Stimulated activated CD8-positive, alpha-beta memory T cell treated with anti-CD3 and anti-CD28 coated beads, Interleukin-15, amount 100 ng/mL, for 1 hour (primary cell): ENCODE measurements at places on chromosomes 2 and 18.
A peak's percentile ranks its signal among the peaks of the same experiment; 100 is the strongest.

DNA sequence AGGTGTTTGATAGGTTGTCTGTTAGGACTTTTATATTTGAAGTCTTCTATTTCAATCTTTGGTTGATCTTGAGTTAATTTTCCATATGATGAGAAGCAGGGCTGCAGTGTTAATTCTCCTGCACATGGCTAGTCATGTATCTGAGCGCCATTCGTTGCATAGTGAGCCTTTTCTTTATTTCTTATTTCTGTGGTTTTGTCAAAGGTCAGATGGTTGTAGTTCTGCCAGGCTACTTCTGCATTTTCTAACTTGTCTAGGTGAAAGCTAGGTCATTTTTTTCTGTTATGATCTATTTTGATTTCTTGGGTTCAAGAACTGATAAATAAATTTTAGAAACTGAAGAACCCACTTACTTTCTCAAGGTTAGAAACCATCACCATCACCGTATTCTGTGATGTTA, 56.7 kb downstream of the CCDC74A start:
- no peak for DNase-seq

- no peak for DNase-seq
Measured at GRCh38 chr2:237682856-237683670, 55.7 kb downstream of the LRRFIP1 start.

DNA sequence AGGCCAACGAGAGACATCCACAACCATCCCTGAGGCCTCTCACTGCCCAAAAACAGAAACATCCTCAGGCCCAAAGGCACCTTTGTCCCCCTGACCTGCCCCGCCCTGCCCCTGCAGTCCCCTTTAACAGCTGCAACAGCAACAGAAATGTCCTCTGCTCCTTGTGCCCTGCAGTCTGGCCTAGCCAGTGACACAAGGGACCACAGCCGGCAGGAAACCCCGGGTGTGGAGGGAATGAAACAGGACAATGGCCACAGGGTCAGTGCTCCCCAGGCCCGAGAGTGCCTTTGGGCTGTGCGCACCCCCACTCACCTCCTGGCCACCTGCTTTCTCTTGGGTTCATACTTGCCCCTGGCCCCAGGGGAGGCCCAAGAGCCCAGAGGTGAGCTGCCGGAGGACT, 35.6 kb downstream of the SNED1 start:
- no peak for DNase-seq

- no peak for DNase-seq
Measured at GRCh38 chr2:240878341-240878936, 9.8 kb downstream of the AGXT start.

GRCh38 chr2:174577967-174578589, 19.5 kb downstream of the WIPF1 start:
- DNase-seq = peak; percentile 22

DNA sequence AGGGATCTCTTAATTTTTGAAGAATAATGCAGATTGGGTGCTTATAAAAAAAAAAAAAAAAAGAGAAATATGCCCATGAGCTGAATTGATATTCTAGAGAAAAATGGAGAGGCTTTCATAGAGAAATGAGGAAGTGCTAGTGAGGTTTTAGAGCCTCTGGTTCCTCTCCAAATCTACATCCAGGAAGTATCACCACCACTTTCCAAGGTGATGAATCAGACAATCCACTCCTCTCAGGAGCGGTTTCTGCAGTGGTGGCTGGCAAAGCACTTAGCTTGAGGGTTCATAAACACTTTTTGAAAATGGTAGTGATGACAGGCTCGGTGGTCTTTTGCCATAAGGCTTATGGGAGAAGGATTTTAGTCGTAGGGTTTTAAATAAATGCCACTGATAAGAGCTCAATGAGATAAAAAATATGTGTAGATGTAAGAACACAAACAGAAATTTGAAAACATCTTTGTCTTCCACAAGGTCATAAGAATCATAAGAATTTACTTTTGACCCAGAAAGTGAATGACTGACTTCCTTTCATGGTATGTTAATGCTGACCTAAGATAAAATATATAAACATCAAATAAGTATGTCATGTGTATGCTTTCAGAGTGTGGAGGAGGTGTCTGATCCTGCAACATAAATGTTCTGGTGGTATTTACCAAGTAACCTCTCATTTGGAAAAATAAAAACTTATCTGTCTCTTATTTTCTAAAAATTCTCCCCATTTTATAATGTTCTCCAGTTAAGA, 42.1 kb upstream of the DSG1 start:
- no peak for DNase-seq

DNA sequence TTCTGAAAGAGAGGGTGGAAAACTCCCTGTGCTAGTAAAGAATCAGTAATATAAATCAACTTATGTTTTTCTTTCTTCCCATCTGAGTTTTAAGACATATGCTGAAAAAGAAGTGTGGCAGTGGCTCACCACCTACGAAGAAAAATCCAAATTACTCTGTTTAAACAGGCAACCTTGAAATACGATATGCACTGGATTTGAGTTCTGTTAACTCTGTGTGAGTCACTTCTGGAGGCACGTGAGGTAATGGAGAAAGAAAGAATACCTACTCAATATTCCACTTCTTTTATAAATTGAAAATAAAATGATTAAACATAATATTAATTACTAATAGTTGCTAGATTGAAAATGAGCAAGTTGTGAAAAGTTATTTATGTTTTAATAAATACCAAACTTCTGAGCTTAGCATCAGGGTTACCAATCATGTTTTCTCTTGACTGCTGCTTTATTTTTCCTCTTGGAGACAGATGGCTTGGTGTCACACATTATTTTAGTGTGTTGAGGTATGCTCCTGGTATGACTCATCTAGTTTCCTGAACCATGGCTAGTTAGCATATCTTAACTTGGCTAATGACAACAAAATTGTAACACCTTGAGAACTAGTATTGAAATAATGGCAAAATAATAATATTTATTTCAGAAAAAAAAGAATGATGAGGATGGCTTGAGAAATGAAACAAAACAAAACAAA, 1705.5 kb upstream of the PIK3C3 start:
- DNase-seq = no peak

GRCh38 chr2:219916726-219917440, 289.5 kb downstream of the SLC4A3 start:
- DNase-seq = no peak

GRCh38 chr18:54767098-54767497, 61.2 kb upstream of the RAB27B start:
- DNase-seq = no peak

GRCh38 chr2:8494151-8494550, 187.7 kb upstream of the ID2 start:
- DNase-seq = no peak

GRCh38 chr2:51953931-51954330, 922.0 kb upstream of the NRXN1 start:
- no peak for DNase-seq

GRCh38 chr2:24352664-24353063, 7.7 kb downstream of the ITSN2 start:
- DNase-seq = no peak

DNA sequence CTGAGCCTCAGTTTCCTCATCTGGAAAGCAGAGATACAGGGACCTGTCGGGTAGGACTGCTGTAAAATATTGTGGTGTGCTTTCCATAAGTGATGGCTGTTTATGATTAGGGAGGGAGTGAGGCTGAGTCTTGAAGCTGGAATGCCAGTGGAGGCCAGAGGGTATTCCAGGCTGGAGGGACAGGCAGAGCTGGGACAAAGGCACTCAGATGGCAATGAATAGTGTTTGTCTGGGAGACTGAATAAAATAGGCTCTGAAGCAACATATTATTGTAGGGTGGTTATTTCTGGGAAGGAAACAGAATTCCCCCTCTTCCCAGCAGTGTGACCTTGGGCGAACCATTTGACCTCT, 120.7 kb downstream of the INHBB start:
- no peak for DNase-seq

GRCh38 chr2:63853527-63854310, 12.0 kb downstream of the UGP2 start:
- no peak for DNase-seq

GRCh38 chr2:146764301-146764700, 1080.5 kb upstream of the ACVR2A start:
- no peak for DNase-seq

DNA sequence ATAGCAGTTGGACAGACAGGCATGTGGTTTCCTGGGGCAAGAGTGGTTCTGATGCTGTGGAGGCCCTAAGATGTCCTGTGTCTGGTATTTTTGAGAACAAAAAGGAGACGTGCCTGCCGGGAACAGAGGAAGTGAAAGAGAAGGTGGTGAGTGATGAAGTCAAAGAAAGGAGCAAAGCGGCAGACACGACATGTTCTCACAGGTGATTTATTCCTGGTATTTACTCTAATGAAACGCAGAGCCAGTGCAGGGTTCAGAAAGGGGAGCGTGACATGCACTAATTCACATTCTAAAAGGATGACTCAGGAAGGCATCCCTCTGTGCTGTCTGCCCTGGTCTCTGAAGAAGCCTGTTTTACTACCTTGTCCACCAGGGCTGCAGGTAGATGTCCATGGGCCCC, 211.0 kb downstream of the KCNE4 start:
- DNase-seq = no peak

DNA sequence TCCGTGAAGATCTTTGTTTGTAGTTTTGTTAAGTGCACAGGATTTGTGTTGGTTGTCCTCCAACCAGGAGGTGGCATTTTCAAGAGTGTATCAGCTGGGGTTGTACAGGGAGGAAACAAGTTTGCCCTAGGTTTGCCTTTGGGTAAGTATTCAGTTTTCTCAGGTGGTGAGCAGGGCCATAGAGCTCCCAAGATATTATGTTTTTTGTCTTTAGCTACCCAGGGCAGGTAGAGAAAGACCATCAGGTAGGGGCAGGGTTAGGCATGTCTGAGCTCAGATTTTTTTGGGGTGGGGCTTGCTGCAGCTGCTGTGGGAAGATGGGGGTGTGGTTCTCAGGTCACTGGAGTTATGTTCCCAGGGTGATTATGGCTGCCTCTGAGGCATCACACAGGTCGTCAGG, 191.6 kb downstream of the DCDC2C start:
- DNase-seq = no peak

DNA sequence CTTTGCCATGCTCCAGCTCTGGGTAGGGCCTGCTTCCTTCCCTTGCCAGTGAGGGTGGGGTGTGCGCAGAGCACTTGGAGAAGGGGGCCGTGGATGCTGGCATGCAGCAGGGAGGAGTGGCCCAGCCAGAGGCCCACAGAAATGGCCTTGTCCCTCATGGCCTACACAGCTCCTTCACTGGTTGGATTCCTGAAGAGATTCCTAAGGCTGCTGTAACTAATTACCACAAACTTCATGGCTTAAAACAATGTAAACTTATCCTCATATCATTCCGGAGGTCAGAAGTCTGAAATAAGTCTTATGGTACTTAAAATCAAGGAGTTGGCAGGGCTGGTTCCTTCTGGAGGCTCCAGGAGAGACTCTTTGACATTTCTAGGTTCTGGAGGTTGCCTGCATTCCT, 195.2 kb downstream of the GLI2 start:
- no peak for DNase-seq

DNA sequence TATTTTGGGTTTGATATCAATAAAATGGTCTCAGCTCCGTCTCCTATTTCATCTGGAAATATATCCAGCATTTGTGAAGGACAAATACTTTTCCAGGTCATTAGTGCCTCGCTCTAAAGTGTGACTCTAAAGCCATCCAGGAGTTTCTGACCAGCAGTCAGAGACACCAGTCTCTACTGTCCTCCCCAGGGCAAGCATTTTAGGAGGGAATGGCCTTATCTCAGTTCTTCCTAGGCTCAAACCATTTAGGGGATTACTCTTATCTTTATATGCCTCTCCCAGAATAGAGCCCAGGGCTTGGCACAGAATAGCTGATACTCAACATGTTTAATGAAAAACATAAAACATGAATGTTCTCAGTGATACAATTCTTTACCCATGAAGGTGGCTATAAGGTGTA, 187.6 kb downstream of the NAPG start:
- no peak for DNase-seq

DNA sequence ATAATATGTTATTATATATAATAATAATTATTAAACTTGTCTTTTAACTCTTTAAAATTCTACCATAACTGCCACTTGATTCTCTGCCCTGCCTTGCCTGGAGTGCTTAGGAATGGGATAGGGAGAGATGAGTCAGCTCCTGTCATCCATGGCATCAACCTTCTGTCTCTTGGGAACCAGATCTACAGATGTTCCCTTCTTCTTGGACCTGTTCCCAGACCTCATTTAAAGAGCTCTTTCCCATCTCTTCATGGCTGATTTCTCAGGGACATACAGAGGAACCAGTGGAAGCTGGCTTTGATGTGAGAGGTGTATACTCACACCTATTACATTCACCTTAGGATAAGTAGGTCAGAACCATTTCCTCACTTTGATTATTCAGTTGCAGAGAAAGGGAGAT, 155.3 kb upstream of the MYO3B start:
- no peak for DNase-seq

DNA sequence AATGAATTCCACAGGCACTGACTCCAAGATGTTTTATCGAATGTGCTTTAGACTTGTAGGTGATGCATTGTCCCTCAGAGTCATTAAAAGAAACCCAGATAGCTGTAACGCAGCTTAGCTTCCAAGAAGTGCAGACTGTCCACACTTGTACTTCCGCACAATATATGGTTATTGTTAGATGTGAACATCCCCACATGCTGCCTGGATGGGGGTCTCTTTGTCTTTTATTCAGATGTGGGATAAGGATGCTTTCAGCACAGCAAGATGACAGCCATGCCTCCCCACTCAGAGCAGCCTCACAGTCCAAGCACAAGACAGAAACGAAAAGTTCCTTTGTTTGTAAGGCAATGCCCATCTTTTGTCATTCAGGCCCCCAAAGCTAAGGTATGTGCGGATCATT, 416.6 kb downstream of the HRH4 start:
- DNase-seq = no peak

GRCh38 chr2:104897515-104898184, 43.7 kb downstream of the POU3F3 start:
- no peak for DNase-seq

- DNase-seq = no peak
Measured at GRCh38 chr2:19062370-19062769, 296.1 kb downstream of the OSR1 start.

DNA sequence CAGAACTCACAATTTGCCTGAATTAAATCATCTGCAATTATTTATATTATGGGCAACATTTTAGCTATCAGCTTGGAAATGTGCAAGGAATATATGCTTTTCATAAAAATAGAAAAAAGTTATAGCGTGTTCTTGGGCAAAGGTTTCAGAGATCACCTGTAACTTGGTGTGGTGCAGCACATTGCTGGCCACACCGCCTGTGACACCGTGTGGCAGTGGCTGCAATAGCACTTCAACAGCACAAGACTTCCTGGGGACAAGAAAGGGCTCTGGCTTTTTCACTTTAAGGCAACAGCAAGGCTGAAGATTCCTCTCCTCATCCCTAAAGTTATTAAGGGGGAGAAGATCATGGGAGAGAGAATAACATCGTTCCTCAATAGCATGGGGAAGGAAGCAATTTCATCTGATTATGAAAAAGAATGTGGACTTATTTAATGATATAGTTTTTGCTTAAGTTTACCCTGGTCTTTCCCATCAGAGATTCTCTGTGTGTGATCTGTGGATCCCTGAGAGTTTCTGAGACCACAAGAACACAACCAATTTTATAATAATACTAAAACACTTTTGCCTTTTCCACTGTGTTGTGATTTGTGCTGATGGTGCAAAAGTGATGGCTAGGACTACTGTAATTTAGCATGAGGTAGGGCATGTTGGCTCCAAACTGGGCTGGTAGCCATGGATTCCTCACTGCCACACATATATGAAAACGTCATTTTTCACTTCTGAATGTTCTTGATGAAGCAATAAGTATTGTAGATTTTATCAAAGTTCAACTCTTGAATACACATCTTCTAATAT, 15.0 kb upstream of the SERPINB3 start:
- DNase-seq = no peak

GRCh38 chr2:86038291-86039081, 67.2 kb downstream of the POLR1A start:
- DNase-seq = no peak
